ENCODE measurements at places on chromosomes 12 and 14.

DNA sequence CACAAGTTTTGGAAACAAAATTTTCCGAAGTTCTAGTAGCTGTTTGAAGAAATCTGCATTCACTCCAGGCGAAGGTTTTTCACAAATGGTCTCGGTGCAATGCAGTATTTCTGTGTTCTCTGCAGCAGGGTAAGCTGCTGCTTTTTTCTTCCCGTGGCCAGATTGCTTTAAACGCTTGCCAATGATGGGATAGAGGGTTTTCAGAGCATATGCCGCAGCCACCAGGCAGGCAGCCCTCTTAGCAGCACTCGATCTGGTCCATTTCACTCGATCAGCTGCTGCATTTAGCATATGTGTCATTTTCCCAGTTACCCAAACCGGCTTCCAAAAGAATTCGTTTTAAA, 315 bp downstream of the ABCD2 start:
- DNase-seq, result no peak

DNA sequence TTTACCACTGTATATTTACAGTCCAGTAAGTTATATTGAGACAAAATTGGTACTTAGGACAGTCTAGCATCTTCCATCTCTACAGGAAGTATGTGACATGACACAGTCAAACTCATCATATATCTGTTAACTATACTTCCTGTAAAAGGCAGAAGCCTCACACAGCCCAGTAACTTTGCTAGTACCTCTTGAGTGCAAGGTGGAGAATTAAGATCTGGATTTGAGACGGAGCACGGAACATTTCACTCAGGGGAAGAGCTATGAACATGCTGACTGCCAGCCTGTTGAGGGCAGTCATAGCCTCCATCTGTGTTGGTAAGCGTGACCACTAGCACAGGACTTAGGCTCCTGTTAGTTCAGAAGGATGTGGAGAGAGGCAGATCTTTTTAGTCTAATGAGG, 333.7 kb upstream of the OR4E1 start:
- no peak for DNase-seq

- DNase-seq, result no peak
These were observed 14.9 kb downstream of the DCAF5 start for GRCh38 chr14:69137843-69138535.

GRCh38 chr12:10717410-10717809, 5.7 kb downstream of the YBX3 start:
- no peak for DNase-seq

- no peak for DNase-seq
These were observed 92.6 kb upstream of the ZFP36L1 start for GRCh38 chr14:68885226-68886108.

DNA sequence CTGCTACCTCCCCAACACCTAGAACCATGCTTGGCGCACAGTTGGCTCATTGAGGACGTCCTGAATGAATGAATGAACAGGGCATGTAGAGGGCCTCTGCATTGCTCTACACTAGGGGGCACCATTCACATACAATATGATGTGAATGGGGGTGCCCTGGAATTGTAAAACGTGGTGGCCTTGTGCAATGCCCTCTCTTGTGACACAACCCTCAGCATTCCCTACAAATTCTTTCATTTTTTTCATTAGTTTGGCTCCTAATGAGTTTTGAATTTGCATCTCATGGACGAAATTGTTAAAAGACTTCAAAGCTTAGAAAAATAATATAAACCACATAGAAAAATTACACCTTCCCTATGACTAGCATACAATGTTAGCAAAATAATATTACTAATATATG, 2.3 kb upstream of the DIO2 start:
- DNase-seq, result no peak

- DNase-seq, result no peak
These were observed 44.3 kb upstream of the KTN1 start for GRCh38 chr14:55535516-55536203.

GRCh38 chr12:27185234-27186021, 58.7 kb upstream of the STK38L start:
- DNase-seq, result no peak

DNA sequence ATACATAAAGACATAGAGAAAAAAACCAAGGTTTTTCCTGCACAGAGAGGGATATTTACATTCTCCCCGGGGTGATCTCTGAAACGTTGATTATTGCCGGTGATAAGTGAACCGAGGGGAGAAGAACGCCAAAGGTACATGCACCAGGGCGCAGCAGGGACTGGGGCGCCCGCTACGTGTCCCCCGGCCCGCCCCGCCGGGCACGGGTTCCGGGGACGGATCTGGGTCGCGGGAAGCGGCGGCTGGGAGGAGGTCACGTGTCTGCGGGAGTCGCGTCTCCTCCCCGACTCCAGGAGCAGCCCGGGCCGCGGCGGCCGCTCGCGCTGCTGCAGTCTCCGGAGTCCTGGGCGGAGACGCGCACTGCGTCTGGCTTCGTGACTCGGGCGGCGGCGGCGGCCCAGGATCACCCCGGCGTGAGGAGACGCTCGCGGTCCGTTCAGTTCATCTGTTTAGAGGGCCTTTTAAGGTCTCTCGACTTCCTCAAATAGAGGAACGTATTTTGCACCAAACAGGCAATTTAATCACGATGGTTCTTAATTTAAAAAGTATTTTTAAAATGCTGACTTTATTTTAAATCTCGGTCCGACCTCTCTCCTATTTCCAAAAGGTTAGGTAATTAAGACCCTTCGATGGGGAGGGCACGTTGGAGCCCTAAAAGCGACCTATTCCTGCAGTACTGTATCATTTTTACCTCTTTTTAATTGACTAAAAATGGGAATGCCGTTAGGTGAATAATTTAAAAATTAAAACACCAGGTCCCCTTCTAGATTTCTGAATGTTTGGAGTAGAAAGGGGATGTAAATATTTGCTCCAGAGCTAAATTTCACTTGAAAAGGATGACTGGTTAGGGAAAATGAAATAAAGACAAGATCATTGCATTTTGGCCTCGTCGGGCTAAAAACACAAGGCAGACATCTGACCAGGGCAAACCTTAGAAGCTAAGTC, 1.8 kb upstream of the BHLHE41 start:
- DNase-seq, result no peak

DNA sequence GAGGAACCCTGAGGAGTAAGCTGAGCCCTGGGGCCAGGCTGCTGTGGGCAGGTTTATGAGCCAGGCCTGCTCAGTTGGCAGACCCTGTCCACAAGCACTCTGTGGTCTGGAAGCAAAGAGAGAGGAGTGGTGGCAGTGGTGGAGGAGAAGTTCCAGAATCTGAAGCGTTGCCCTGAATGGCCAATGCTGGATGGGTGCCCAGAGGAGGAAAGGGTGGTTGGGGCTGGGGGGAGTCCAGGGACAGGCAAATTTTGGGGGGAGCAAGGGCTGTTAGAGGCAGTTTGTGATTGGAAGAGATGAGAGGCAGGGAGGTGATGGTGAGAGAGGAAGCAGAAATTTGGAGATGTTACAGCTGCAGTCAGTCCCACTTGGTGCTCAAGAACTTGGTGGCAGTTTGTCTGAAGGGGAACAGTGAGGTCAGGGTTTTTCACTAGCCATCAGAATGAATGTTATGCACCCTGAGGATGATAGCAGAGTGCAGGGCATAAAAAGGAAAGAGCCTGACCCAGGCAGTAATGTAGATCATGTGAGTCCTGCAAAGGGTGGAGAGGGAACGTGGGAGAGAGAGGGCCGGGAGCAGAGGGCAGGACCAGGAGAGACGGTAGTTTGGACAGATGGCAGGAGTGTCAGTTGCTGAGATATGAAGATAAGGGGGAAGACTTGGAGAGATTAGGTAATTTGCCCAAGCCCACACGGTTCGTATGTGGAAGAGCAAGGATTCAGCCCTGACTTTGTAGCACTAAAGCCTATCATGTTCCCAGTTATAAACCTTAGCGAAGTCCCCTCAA, 51.2 kb downstream of the GALNT8 start:
- no peak for DNase-seq

GRCh38 chr14:99467336-99468078, 13.2 kb downstream of the SETD3 start:
- no peak for DNase-seq

DNA sequence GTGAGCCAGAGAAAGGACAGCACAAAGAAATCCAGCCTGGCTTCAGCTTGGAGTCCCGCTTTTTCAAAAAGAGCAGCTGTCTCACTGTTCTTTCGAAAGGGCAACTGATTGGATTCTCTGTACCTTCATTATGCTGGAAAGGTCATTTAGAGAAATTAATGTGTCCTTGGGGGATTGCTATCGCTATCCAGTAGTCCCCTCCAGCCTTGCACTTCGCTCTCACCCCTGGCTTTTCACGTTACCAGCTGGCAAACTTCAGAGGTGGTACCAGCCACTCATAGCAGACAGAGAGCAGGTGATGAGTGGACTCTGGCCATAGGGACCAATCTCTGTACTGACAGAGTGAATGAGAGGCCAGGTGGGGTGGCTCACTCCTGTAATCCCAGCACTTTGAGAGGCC, 11.8 kb upstream of the NUAK1 start:
- no peak for DNase-seq

GRCh38 chr12:54136844-54137580, 51.8 kb downstream of the SMUG1 start:
- DNase-seq, result no peak

Data from activated T-cell treated with anti-CD3 and anti-CD28 coated beads for 4 hours (primary cell).